Activated CD4-positive, alpha-beta T cell treated with anti-CD3 and anti-CD28 coated beads, Interleukin-2, amount 50 U/mL, for 16 hours (primary cell): ENCODE measurements at places on chromosomes 16 and 17.
A peak's percentile ranks its signal among the peaks of the same experiment; 100 is the strongest.

DNA sequence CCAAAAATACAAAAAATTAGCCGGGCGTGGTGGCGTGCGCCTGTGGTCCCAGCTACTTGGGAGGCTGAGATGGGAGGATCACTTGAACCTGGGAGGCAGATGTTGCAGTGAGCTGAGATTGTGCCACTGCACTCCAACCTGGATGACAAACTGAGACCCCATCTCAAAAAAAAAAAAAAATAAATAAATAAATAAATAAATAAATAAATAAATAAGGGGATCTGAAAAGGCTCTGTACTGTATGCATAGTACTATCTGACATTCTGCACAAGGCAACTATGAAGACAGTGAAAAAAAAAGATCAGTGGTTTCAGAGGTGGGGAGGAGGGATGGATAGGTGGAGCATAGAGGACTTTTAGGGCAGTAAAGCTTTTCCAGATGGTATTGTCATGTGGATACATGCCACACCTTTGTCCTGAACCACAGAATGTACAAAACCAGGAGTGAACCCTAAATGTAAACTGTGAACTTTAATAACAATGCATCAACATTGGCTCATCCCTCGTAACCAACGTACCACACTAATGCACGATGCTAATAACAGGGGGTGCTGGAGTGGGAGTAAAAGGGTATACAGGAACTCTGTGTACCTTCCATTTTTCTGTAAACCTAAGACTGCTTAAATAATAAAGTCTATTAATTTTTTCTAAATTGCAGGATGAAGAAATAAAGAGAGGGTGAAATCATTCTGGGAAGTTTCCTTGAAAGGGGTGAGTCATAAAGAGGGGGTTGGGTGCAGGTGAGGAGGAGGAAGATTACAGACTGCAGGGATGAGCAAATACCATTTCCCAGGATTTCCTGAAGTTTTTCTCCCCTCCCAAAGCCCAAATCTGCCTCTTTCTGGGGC lies 155.8 kb upstream of the SDK2 start:
- no peak for DNase-seq

DNA sequence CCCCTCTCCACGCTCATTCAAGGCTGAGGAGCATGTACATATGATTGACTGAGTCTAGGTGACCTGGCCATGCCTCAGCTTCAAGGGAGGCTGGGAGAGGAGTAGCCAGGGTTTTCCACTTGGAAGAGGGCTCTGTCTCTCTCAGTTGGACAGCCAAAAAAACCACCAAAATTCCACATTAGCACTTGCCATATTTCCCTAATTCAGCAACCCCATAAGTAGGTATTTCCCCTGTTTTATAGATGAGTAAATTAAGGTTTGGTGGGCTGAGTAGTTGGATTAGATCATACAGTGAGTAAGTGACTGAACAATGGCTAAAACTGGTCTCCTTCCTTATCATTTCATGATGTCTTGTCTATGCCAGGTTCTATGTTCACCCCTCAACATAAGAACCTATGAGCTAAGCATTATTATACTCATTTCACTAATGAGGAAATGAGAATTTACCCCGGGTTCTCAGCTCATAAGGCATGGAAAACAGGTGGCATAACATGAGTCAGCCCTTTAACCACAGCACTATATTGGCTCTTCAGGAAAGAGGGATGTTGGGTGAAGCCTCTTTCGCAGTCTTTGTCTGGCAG lies 68.0 kb upstream of the GAS7 start:
- DNase-seq: no peak

GRCh38 chr17:72942579-72942978 lies 149.9 kb downstream of the SLC39A11 start:
- DNase-seq: no peak

GRCh38 chr16:66508248-66508913 lies 41.5 kb downstream of the TK2 start:
- DNase-seq: no peak

DNA sequence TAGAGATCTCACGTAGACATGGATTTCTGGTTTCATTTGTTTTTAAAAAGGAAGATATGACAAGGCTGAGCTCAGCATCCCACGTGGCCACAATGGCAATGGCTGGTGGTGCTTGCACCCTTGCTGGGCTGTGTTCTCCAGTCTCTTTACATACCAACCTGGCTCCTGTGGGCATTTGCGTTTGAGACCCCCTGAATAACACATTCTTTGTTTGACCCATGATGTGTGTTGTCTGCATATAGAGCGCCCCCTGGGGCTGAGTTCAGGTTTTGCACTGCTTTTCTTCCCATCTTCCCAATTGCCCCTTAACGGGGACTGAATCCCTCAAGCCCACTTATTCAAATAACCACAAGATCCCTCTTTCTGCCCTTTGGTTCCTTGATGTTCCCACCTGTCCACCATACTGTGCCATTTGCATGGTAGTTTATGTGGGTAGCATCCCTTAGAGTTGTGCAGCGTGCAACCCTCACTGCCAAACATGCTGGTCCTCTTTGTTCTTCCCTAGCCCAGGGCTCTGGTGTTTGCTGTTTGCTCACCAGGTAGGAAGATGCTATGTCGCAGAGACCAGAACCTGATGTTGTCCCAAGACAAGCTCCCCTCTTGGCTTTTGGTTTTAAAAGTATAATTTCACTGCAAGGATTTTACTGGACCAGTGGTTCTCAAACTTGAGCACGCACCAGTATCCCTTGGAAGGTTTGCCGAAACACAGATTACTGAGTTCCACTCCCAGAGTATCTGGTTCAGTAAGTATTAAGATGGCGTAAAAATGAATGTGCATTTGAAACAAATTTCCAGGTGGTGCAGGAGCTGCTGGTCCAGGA lies 38.5 kb upstream of the NKD1 start:
- DNase-seq: peak; percentile 33

DNA sequence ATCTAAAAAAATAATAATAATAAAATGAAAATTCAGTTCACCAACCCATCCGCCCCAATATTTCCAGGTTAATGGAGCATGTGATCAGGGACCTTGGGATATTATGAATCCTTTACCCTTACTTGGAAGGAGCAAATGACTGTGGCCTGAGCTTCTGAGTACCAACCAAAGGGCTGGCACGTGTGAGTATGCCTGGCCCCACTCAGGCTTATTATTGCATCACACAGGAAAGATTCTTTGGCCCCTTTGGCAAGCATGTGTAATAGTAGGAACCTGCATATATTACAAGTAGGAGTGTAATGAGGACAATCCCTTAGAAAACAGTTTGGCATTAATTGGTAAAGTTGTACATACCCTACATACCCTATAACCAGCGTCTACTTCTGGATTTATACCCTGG lies 7.2 kb upstream of the C17orf78 start:
- no peak for DNase-seq

GRCh38 chr17:6924208-6924607 lies 71.6 kb upstream of the ALOX12 start:
- no peak for DNase-seq

- peak; percentile 8 for DNase-seq
Observed at GRCh38 chr16:78509965-78510364, 410.5 kb downstream of the WWOX start.

- DNase-seq: no peak
Observed at GRCh38 chr16:57653936-57654335, 14.2 kb upstream of the ADGRG3 start.

DNA sequence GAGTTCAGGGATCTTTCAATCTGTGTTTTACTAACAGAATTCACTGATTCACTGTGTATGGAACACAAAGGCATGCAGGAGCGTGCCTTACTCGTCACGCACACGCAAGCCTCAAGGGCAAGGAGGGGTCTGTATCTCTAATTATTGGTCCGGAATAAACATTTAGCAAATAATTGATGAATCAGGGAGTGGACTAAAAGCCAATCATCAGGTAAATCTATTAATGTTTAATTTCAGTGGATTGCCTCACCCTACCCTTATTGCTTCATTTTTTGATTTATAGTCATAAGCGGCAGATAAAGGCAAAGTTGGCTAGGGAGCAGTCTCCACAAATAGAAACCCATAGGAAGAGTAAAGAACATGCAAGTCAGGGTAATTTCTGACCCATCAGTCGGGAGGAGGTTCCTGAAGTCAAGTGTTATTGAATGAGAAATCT lies 7.4 kb upstream of the HSD17B2 start:
- DNase-seq: no peak

DNA sequence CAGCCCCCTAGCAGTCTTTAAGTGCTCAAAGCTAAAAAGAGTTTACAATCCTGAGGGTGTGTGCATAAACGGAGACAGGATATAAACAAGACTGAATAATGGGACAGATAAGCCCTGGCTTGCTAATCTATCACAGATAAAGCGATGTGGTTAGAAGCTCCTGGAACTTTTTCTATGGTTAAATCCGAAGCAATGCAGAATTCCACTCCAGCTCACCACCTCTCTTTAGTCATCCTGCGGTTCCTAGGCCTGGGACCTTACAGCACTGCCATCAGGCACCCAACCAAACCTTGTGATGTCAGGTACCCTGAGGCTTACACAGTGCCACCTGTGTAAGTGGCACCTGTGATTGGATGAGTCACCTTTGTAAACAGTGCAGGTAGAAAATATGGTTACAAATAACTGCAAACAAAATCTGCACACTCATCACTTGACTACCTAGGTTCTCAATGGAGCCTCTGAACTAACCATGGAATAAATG lies 31.5 kb upstream of the B4GALNT2 start:
- no peak for DNase-seq

GRCh38 chr17:72421128-72422092 lies 300.6 kb downstream of the SOX9 start:
- peak; percentile 78 for DNase-seq

DNA sequence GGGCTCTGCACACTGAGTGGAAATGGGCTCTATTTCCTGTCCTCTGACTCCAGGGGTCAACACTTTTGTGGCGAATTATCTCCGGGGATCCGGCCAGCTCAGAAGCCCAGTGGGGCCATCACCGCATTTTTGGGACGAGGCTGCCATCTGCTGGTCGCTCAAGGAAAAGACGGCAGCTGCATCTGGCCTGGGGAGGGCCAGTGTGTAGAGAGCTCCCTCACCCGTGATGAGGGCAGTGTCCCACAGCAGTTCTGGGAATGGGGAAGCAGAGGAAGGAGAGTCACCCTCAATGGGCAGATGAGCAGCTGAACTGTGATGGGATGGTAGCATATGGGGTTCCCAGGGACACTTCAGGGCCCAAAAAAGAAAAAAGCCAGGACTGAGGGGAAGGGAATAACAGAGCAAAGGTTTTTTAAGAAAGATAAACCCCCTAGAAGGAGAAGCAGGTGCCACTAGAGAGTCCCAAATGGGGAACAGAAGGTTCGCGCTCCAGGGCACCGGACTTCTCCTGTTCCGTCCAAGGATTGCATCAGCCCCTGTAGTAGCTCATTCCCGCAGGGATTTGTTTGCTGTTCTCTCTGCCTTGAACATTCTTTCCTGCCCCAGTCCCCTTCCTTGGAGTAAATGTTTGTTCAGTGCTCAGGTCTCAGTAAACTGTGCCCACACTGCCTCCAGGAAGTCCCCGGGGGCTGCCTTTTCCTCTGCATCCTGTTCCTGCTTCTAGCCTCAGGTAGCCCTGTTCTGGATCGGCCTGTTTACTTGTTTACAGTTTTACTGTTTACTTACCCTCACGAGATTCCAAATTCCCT lies 9.3 kb upstream of the ABCC12 start:
- peak; percentile 72 for DNase-seq

- DNase-seq: no peak
Observed at GRCh38 chr17:47335101-47335936, 11.6 kb downstream of the EFCAB13 start.

GRCh38 chr17:29156781-29157180 lies 23.4 kb downstream of the MYO18A start:
- DNase-seq: no peak

DNA sequence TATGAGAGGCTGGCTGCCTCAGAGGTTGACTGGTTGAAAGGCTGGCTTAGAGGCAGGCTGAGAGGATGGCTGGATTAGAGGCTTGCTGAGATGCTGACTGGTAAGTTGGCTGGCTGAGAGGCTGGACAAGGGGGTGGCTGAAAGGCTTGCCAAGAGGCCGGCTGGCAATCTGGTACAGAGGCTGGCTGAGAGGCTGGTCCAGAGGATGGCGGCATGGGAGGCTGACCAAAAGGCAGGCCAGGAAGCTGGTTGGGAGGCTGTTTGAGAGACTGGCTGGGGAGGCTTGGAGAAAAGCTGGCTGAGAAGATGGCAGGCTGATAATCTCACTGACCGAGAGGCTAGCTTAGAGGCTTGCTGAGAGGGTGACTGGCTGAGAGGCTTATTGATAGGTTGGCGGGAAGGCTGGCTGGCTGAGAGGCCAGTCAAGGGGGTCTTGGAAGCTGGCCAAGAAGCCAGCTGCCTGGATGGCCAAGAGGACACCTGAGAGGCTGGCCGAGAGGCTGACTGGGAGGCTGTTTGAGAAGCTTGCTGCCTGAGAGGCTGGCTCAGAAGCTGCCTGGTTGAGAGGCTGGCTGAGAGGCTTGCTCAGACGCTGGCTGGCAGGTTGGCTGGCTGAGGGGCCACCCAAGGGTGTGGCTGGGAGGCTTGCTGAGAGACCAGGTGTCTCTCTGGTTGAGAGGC lies 34.2 kb upstream of the ACSM2B start:
- no peak for DNase-seq

GRCh38 chr16:60811051-60811608 lies 1225.1 kb downstream of the CDH8 start:
- no peak for DNase-seq

GRCh38 chr17:27577121-27577761 lies 53.7 kb upstream of the LGALS9 start:
- no peak for DNase-seq

DNA sequence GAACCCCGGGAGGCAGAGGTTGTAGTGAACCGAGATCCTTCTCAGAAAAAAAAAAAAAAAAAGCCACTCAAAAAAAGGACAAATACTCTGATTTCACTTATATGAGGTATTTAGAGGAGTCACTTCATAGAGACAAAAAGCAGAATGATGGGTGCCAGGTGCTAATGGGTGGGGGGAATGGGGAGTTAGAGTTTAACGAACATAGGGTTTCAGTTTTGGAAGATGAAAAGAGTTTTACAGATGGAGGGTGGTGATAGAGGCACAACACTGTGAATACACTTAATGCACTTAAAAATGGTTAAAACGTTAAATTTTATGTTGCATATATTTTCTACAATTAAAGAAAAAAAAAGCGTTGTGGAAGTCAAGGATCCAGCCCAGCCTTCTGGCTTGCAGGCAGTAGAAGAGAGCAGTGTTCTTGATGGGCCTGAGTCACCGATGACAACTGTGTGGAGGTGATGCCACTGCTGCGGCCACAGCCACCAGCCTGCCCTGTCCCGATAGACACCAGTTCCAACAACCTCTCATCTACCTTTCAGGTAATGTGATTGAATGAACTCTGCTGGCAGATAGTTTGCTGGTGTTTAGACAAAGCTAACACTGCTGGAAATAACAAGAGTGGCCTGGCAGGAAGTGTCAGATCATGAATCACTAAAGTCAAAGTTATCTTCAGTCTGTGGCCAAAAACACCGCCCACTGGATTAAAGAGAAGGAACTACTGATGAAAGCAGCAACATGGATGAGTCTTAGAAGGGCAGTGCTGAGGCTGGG lies 49.9 kb upstream of the COX10 start:
- peak; percentile 24 for DNase-seq

DNA sequence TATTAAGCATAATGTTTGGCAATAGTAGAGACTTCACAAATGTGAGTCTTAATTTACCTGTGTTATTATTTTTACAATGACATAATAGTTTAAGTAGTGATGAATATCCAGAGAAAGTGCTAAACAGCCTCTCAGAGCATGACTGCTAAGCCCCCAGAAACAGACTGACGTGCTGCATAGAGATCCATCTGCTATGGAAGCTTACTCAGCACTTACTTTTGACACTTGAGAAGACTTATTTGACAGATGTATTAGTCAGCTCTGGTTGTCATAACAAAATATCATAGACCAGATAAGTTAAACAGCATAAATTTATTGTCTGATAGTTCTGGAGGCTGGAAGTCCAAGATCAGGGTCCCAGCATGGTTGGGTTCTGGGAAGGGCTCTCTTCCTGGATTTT lies 334.9 kb upstream of the MON1B start:
- DNase-seq: no peak

- no peak for DNase-seq
Observed at GRCh38 chr16:13839577-13839976, 80.4 kb upstream of the ERCC4 start.
